Adrenal gland (tissue), 19 donors: ENCODE measurements at places on chromosomes 11 and 22. TPM values are rescaled to one million over a fixed set of nuclear protein-coding genes. Genes with fewer than 3 reads are reported as not detected.
A peak's percentile ranks its signal among the peaks of the same experiment; 100 is the strongest.

GRCh38 chr22:21762712-21763581, 27.4 kb upstream of the YPEL1 start:
- peaks cover 61% of the 10 kb centered on the region for H3K36me3 ChIP-seq
- H3K27ac ChIP-seq, result no peak overlapping the region

- no peak for DNase-seq
- peaks cover 26% of the 10 kb centered on the region for H3K4me1 ChIP-seq
- no peak overlapping the region for H3K27ac ChIP-seq
Observed at GRCh38 chr22:31398231-31398630, 1.2 kb upstream of the DRG1 start.

GRCh38 chr11:134613646-134614045, 201.6 kb upstream of the B3GAT1 start:
- H3K27me3 ChIP-seq, result no peaks in the 10 kb centered on the region
- no peak for DNase-seq
- H3K4me1 ChIP-seq, result no peaks in the 10 kb centered on the region
- H3K36me3 ChIP-seq, result no peaks in the 10 kb centered on the region
- no peak overlapping the region for H3K27ac ChIP-seq

DNA sequence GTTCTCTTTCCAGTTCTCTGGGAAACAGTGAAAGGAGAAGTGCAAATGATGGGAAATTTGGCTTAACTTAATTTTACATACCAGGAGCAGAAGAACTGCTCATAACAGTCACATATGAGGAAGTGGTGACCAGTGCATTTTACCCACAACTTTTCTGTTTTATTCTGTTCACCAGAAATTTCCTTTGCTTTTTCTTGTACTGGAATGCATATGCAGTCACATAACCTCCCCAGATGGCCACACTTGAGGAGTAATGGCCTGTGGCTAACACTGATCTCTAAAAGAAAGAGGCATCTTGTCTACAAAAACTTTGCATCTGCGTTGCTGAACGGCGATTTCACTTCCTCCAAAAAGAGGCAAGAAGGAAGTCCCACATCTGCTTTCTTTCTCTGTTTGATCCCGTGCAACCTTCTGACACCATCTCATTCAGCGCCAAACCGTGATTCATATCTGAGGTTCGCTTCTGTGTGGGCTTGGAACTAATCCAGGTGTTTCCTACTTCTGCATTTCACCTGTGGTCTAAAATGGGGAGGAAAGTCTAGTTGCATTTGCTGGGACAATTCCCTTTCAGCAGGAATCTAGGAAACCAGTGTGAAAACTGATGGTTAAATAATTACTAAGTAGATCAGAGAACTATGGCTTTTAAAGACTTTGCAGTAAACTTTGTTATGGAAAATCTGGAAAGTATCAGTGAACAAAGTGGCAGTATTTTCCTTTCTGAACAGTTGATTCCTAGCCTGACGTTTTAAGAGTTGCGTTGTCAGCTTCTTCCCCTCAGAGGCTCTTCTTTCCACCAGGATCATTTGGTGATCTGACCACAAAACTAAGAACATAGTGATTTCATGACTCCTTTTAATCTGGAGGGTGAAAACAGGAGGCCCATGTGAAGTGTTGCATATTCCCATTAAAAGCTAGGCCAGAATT, 4.2 kb upstream of the MPEG1 start:
- peak; percentile 32 for DNase-seq
- H3K27me3 ChIP-seq, result no peaks in the 10 kb centered on the region
- H3K4me1 ChIP-seq, result peaks cover 11% of the 10 kb centered on the region
- H3K27ac ChIP-seq, result no peak overlapping the region

GRCh38 chr11:128135451-128135850, 451.9 kb downstream of the ETS1 start:
- no peaks in the 10 kb centered on the region for H3K4me1 ChIP-seq
- no peak overlapping the region for H3K4me3 ChIP-seq
- no peak overlapping the region for H3K27ac ChIP-seq
- no peaks in the 10 kb centered on the region for H3K36me3 ChIP-seq
- H3K27me3 ChIP-seq, result no peaks in the 10 kb centered on the region

DNA sequence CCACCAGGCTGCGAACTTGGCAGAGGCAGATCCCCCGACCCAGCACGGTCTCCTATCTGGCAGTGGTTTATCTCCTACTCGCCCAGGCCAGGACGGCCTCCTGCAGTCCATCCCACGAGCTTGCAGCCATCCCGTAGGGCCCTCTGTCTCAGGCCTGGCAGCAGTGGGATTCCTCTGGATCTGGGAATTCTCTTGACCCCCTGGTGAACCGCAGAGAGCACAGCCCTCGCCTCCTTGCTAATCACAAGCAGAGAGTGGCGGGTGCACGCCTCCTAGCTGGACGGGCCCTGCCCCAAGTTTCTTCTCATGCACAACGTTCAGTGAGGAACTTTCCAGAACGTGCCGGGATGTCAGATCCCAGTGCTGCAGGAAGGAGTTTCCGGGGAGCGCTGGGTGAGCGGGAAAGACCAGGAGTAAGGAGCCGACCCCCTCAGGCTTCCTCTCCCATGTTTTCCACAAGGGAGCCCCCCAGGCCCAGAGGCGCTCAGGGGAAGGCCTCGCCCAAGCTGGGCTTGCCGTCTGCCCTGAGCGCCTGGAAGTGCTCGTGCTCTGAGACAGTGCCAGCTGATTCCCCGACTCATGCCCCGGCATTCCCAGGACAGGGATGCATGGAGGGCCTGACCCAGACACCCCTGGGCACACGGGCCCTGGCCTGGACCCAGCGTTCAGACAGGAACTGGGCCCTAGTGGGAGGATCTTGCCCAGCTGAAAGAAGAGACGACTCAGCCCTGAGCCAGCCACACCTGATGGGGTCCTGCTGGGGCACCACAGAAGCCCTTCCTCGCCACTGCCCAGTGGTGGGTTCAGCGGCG, 24.6 kb downstream of the IGF2 start:
- H3K27me3 ChIP-seq, result no peaks in the 10 kb centered on the region
- H3K27ac ChIP-seq, result no peak overlapping the region
- no peak for DNase-seq
- H3K36me3 ChIP-seq, result no peaks in the 10 kb centered on the region
- no peaks in the 10 kb centered on the region for H3K4me1 ChIP-seq

- H3K36me3 ChIP-seq, result no peaks in the 10 kb centered on the region
- no peaks in the 10 kb centered on the region for H3K4me1 ChIP-seq
- no peak overlapping the region for H3K4me3 ChIP-seq
- no peak overlapping the region for H3K27ac ChIP-seq
Observed at GRCh38 chr11:47995360-47995769, 15.0 kb downstream of the PTPRJ start.

DNA sequence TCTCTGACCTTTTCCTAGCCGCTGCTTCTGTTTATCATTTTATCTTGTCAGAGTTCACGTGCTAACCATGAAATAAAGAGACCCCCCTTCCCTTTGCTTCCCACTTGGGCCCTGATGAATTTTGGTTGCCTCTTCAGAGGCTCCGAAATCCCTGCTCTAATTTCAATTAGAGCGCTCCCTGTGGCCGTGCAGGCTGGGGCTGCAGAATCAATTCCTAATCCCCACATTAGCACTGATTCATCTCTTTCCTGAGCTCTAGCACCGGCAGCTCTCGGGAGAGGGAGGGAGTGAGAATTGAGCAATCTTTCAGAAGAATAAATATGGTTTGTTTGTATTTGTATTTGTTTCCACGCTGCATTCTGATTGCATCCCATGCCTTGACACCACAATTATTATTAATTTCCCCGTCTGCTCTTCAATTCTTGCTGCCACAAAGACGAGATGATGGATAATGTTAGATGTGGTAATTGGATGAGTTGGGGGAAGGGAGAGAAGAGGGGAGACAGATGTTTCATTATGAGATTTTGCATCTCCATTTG, 76.9 kb downstream of the NTM start:
- H3K36me3 ChIP-seq, result no peaks in the 10 kb centered on the region
- H3K4me3 ChIP-seq, result no peak overlapping the region
- H3K4me1 ChIP-seq, result no peaks in the 10 kb centered on the region

DNA sequence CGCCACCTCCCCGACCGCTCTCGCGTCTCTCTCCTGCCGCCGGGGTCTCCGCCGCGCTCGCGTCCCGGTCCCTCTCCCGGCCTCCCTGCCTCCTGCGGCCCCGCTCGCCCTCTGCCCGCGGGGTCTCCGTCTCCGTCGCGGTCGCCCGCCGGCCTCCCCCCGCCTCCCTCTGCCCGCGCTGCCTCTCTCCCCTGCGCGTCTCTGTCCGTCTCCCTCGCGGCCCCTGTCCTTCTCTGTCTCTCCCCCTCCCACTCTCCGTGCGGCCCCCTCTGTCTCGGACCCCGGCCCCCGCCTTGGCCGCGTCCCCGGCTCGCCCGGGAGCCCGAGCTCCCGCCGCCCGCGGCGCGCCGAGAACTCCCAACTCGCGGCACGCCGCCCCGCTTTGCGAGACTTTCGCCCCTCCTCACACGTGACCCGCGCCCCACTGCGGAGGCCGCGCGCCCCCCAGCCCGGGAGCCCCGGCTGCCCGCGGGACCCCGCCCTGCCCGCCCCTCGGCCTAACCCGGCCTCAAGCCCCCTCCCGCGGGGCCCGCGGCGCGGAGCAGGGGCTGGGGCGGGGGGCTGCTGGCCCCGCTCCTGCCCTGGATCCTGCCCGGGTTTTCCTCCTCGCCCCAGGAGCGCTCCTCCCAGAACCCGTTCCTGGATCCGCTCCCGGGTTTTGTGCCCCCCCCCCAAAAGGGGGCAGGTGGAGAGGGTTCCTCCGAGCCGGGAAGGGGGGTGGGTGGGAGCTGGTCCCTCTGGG, 702 bp upstream of the KCNJ4 start:
- no peaks in the 10 kb centered on the region for H3K4me1 ChIP-seq
- no peak overlapping the region for H3K27ac ChIP-seq
- H3K4me3 ChIP-seq, result peak overlapping the region; percentile 65
- H3K27me3 ChIP-seq, result peaks cover 26% of the 10 kb centered on the region
- no peak for DNase-seq
- H3K36me3 ChIP-seq, result no peaks in the 10 kb centered on the region

The B4GALNT4 gene
- polyA plus RNA-seq, result 0.15 TPM

The ARFIP2 gene
- 51.1 TPM for polyA plus RNA-seq

GRCh38 chr11:73173755-73174494, 31.8 kb upstream of the FCHSD2 start:
- H3K36me3 ChIP-seq, result no peaks in the 10 kb centered on the region
- DNase-seq, result no peak
- H3K4me1 ChIP-seq, result peaks cover 43% of the 10 kb centered on the region
- no peak overlapping the region for H3K27ac ChIP-seq

The DEFB131B gene
- not detected for polyA plus RNA-seq

- H3K36me3 ChIP-seq, result no peaks in the 10 kb centered on the region
- no peak overlapping the region for H3K4me3 ChIP-seq
Observed at GRCh38 chr11:62806611-62807121, 1.4 kb upstream of the NXF1 start.

GRCh38 chr11:87722756-87723565, 452.3 kb downstream of the RAB38 start:
- H3K27me3 ChIP-seq, result no peaks in the 10 kb centered on the region
- no peak overlapping the region for H3K4me3 ChIP-seq
- no peaks in the 10 kb centered on the region for H3K36me3 ChIP-seq
- DNase-seq, result peak; percentile 43
- H3K4me1 ChIP-seq, result no peaks in the 10 kb centered on the region

The THY1 gene
- polyA plus RNA-seq, result 35.0 TPM

GRCh38 chr11:31860391-31860790, 49.3 kb upstream of the PAX6 start:
- no peaks in the 10 kb centered on the region for H3K36me3 ChIP-seq
- no peak for DNase-seq
- no peaks in the 10 kb centered on the region for H3K4me1 ChIP-seq
- H3K27ac ChIP-seq, result no peak overlapping the region

- H3K4me1 ChIP-seq, result peaks cover 51% of the 10 kb centered on the region
- no peak overlapping the region for H3K4me3 ChIP-seq
- H3K27me3 ChIP-seq, result no peaks in the 10 kb centered on the region
- H3K27ac ChIP-seq, result no peak overlapping the region
- H3K36me3 ChIP-seq, result peaks cover 12% of the 10 kb centered on the region
Observed at GRCh38 chr22:29380032-29380781, 8.2 kb downstream of the AP1B1 start.

- no peak overlapping the region for H3K4me3 ChIP-seq
- no peaks in the 10 kb centered on the region for H3K4me1 ChIP-seq
- peaks cover 7% of the 10 kb centered on the region for H3K27me3 ChIP-seq
- peak; percentile 68 for DNase-seq
Observed at GRCh38 chr11:2419638-2420501, 19.3 kb downstream of the TSSC4 start.

- H3K27ac ChIP-seq, result no peak overlapping the region
- H3K4me3 ChIP-seq, result no peak overlapping the region
- H3K36me3 ChIP-seq, result peaks cover 68% of the 10 kb centered on the region
Observed at GRCh38 chr11:2574553-2575535, 125.0 kb downstream of the KCNQ1OT1 start.

DNA sequence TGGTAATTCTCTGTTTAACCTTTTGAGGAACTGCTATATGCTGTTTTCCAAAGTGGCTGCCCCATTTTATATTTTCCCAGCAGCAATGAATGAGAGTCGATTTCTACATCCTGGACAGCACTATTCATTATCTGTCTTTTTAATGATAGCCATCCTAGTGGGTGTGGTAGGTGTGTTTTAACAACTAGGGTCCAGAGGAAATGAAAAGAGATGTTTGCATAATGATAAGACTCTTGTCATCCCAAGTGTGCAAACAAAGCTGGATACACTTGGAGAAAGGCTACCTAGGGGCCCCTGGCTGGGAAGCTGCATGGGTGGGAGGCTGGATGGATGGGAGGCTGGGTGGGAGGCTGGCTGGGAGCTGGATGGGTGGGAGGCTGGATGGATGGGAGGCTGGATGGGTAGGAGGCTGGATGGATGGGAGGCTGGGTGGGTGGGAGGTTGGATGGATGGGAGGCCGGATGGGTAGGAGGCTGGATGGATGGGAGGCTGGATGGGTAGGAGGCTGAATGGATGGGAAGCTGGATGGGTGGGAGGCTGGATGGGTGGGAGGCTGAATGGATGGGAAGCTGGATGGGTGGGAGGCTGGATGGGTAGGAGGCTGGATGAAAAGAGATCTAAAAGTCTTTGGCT, 158.0 kb downstream of the DSCAML1 start:
- H3K27ac ChIP-seq, result no peak overlapping the region
- H3K27me3 ChIP-seq, result no peaks in the 10 kb centered on the region
- no peaks in the 10 kb centered on the region for H3K4me1 ChIP-seq
- no peak overlapping the region for H3K4me3 ChIP-seq

DNA sequence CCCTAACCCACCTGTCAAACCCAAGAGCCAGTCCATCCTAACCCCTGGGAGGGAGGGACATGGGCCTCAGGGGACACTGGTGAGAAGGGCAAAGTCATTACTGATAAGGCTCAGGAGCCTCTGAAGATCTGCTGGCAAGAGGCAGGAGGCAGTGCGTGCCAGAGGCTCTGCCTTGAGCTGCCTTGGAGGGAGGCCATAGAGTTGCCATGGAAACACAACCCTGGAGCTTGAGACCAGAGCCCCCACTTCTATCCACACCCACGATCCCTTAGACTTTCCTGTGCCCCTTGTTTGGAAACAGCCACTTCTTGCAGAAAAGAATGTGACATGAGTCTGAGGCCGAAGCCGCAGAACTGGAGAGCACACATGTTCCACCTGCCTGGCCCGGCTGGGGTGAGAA, 89.7 kb upstream of the CSNK2A3 start:
- H3K4me1 ChIP-seq, result no peaks in the 10 kb centered on the region
- H3K27me3 ChIP-seq, result no peaks in the 10 kb centered on the region
